Stimulated activated CD4-positive, alpha-beta T cell treated with anti-CD3 and anti-CD28 coated beads, Interleukin-12 subunit alpha, Interleukin-12 subunit beta, amount 100 ng/mL, for 4 hours (primary cell): ENCODE measurements at places on chromosomes 5 and 9.

GRCh38 chr5:130279386-130279785 is 375.1 kb downstream of the CHSY3 start:
- DNase-seq, result no peak

- DNase-seq, result no peak
Observed at GRCh38 chr9:84939774-84940173, 270.2 kb downstream of the NTRK2 start.

- DNase-seq, result no peak
Observed at GRCh38 chr5:179618923-179619554, 4.4 kb downstream of the HNRNPH1 start.

- no peak for DNase-seq
Observed at GRCh38 chr5:172339264-172340180, 56.0 kb upstream of the UBTD2 start.
